ENCODE measurements at places on chromosomes 3 and 15. TPM values are rescaled to one million over a fixed set of nuclear protein-coding genes. Genes with fewer than 3 reads are reported as not detected.
A peak's percentile ranks its signal among the peaks of the same experiment; 100 is the strongest.

Gene FGF7
- total RNA-seq = 369 TPM

Gene CRYGS
- total RNA-seq = 0.86 TPM

Gene PTPN23
- total RNA-seq = 25.4 TPM

GRCh38 chr3:162764051-162764807 is 1267.6 kb downstream of the OTOL1 start:
- peak; percentile 36 for DNase-seq

- DNase-seq = no peak
Observed at GRCh38 chr15:85749261-85750151, 45.2 kb downstream of the KLHL25 start.

GRCh38 chr3:46527239-46527638 is 29.5 kb downstream of the RTP3 start:
- no peak for DNase-seq

GRCh38 chr3:72077473-72078259 is 292.7 kb upstream of the PROK2 start:
- no peak for DNase-seq

DNA sequence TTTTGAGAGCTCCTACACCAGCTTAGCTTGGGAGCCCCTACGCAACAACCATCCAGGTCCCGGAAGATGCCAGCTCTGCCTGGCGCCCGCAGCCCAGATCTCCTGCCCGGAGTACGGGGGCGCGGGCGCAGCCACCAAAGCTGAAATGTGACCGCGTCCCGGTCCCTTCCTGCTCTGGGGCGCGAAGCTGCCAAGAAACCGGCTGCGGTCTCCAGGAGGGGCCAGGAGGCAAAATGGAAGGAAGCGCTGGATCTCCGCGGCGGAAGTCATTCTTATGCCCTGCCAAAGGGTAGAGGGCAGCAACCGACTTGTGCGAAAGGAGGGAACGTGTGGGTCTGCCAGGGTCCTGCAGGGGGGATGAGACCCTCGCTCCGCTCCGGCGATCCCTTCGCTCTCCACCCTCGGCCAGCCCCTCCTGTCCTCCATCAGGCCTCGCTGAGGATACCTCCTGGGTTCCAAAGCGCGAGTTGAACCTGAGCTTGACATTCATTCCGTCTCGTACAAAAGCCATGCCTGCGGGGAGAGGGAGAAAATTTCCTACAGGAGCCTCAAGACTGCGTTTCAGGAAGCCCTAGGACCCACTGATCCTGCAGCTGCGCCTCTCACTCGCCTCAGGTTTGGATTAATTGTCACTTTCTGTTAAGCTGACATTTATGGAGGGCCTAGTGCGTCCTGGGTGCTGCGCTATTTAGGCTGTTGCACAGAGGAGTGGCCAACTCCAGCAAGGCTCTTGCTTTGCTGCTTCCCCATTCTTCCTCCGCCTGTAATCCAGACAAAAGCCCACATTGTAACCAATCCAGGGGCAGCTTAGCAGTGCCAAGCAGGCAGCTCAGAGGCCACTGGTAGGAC is 98.3 kb upstream of the VGLL3 start:
- peak; percentile 51 for DNase-seq
